Jurkat, Clone E6-1 (cell line): ENCODE measurements at places on chromosomes 5 and 9.
A peak's percentile ranks its signal among the peaks of the same experiment; 100 is the strongest.

- no peak for DNase-seq
Observed at GRCh38 chr5:65395526-65396155, 86.1 kb downstream of the ADAMTS6 start.

GRCh38 chr9:100637787-100638186, 59.9 kb downstream of the CAVIN4 start:
- DNase-seq, result no peak

- no peak for DNase-seq
Observed at GRCh38 chr9:110069326-110070248, 138.4 kb downstream of the C9orf152 start.

GRCh38 chr5:90956511-90957097, 398.0 kb downstream of the ADGRV1 start:
- DNase-seq, result no peak

DNA sequence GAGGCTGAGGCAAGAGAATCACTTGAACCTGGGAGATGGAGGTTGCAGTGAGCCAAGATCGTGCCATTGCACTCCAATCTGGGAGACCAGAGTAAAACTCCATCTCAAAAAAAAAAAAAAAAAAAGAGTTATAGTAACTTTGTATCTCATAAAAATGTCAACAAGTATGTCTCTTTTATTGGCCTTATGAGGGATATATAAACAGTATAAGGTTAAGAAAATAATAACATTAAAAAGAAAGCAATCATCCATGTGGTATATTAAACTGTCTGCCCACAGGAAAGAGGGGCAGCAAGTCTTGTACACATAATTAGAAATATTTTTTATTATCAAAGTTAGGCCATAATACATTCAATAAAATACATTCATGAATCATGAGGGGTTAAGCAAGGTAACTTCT, 259.4 kb upstream of the KLF9 start:
- DNase-seq, result no peak

DNA sequence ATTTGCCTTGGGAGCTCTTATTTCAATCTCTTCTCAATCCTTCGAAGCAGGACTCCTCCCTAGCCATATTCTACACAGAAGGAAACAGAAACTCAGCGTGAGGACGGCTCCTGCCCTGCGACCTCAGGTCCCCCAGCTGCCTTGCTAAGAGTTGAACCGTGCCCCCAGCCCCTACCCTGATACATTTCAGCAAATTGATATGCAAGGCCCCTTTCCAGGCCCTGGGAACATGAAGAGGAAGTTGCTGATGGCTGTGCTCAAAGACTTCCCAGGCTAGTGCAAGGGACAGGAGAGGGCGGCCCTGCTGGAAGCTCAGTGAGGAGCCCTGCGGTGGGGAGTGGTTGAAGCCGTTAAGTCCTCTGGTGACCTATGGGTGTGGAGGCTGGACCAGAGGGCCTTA, 41.5 kb downstream of the BOD1 start:
- no peak for DNase-seq

DNA sequence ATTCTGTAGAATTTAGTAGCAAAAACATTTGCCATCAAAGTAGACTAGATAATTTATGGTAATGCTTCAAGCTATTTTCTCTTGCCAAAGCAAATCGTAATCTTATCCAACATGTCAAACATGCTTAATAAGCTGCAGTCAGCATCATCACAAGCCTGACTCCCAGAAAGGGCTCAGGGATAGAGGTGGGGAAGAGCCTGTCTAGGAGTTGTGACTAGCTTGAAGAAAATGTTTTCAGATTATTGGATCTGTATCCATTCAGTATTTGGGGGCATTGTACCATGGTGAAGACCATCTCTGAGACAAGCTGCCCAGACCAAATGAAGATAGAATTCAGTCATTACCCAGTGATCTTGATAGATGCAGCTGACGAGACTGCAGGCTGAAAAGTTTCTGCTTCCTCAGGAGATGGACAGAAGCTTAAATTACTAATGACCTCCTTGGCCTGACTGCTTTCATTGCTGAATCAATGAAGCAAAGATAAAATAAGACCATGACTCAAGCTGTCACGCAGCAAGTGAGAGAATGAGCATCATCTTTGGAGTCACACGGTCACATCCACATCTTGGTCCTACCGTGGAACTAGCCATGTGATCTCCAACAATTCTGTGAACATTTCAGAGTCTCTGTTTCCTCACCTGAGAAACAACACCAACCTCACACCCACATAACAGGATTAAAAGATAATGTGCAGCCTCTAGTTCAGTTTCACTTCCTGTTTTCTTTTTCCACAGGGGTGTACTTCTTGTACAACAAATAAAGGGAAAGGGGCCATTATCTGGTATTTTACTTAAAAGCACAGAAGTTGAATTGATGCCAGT, 9.4 kb downstream of the ERAP2 start:
- no peak for DNase-seq

- DNase-seq, result peak; percentile 79
Observed at GRCh38 chr5:76641514-76642120, 18.4 kb upstream of the F2RL2 start.

- DNase-seq, result no peak
Observed at GRCh38 chr9:37149666-37150308, 29.4 kb downstream of the ZCCHC7 start.

GRCh38 chr5:147208134-147208533, 26.7 kb upstream of the STK32A start:
- no peak for DNase-seq

- DNase-seq, result no peak
Observed at GRCh38 chr5:141508798-141509611, 20.1 kb downstream of the PCDHGC5 start.

DNA sequence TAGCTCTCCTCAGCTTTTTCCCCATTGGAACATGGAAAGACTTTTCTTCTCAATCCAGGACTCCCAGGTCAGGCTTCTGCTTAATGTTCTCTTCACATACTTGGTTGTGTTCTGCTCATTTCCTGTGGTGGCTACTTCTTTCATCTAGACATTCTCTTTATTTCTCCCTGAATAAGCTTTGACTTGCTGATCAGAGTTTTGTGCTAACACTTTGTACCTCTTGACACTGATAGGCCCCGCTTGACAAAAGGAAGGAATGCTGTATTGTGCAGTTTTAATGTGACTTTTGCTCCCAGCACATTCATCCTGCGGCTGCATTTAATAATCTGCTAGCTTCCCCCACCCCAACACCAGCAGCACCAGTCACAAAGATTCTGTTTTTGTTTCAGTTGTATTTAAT, 90.9 kb upstream of the MINAR2 start:
- DNase-seq, result no peak
